ENCODE measurements at places on chromosomes 3 and 15.

DNA sequence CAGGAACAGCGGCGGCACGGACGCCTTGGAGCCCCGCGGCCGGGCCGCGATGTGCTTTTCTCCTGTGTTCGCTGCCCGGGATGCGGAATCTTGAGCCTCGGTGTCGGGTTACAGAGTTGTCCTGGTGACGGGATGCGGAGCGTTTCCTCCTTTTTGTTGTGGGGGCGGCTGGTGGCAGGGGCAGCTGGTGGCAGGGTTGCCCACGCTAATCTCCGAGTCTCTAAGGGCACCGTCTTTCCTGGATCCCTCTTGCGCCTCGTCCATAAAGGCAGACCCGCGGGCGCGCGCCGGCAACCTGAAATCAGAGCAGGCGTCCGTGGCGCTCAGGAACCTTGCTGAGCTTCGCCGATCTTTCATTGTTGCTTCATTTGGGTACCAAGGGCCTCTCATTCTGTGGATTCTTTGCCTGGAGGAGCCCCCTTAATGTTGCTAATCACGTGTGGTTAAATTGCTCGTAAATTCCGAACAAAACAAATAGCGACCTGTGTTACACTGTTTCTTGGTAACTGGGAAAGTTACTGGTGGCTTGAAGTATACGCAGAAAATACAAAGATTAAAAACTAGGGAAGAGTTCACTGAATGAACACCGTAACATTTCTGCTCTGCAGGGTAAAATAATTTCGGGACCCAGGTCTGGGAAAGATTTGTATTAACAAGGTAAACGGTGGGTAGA lies 844 bp upstream of the PFN2 start:
- peak; percentile 90 for DNase-seq

GRCh38 chr15:74180881-74181602 lies 7.5 kb downstream of the ISLR start:
- no peak for DNase-seq

- DNase-seq = no peak
These were observed 34.7 kb downstream of the SHC4 start for GRCh38 chr15:48928877-48929538.

DNA sequence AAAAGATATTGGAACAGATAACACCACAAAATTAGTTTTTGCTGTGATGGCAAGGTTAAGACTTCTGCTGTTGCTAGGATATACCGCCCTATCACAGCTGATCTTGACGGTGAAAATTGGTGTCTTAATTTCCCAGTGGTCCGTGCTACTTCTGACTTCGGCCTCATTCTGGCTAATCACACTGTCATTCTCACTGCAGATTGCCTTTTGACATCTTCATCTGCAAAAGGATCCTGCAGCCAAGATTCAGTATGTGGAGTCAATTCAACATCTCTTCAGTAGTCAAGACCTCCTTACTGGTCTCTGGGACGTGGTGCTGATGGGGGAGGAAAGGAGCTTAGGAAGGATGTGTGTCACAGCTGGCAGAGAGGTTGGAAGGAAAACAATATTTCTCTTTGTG lies 438.6 kb downstream of the WDR72 start:
- no peak for DNase-seq

GRCh38 chr3:6354653-6355052 lies 506.3 kb upstream of the GRM7 start:
- DNase-seq = no peak

GRCh38 chr3:44323341-44323955 lies 15.1 kb upstream of the TCAIM start:
- peak; percentile 28 for DNase-seq

Measured in COR-L47 (cell line).